Activated CD8-positive, alpha-beta T cell treated with anti-CD3 and anti-CD28 coated beads for 36 hours (primary cell): ENCODE measurements at places on chromosomes 3 and 15.

DNA sequence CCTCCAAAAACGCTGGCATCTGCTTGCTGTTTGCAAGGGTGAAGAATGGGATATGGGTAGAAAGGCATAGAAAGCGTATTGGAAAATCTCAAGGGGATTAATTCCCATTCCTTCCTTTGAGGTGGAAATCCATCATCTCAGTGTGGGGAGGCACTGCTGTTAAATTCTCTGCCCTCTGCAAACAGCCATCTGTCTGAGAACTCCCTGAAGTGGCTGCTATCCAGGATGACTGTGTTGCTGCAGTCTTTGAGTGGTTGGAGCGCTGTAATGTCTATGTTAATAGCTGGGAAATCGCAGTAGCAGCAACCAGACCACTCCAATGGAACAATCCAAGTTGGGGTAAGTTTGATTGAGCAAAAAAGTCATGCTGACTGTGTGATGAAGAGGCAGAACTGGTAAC lies 625.9 kb downstream of the NLGN1 start:
- no peaks in the 10 kb centered on the region for H3K27me3 ChIP-seq
- H3K27ac ChIP-seq, result no peak overlapping the region
- no peaks in the 10 kb centered on the region for H3K36me3 ChIP-seq
- H3K4me1 ChIP-seq, result no peaks in the 10 kb centered on the region

- DNase-seq, result no peak
- no peaks in the 10 kb centered on the region for H3K36me3 ChIP-seq
- H3K4me1 ChIP-seq, result peaks cover 2% of the 10 kb centered on the region
- H3K4me3 ChIP-seq, result no peak overlapping the region
- H3K27me3 ChIP-seq, result no peaks in the 10 kb centered on the region
Observed at GRCh38 chr3:12708584-12709192, 44.8 kb upstream of the RAF1 start.

GRCh38 chr3:105867712-105868430 lies 941 bp downstream of the CBLB start:
- no peaks in the 10 kb centered on the region for H3K27me3 ChIP-seq
- peaks cover 28% of the 10 kb centered on the region for H3K4me1 ChIP-seq
- no peak overlapping the region for H3K4me3 ChIP-seq
- DNase-seq, result no peak

DNA sequence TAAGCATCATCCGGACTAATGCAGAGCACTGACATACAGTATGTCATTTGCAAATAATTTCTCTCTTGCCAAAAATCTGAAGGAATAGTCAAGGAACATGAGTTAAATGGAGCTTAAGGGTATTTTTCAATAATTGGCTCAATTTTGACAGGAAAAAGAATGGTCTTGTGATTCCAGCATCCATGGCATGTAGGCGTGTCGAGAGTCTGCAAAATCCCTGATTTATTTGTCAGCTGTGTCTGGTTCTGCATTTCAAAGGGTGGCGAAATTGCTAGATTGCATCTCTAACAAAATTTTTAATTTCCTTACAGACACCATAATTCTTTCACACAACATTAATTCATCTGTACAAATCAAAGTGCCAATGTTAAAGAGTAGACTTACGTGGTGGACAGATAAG lies 65.4 kb upstream of the TBC1D23 start:
- no peak for DNase-seq
- H3K4me3 ChIP-seq, result no peak overlapping the region
- no peaks in the 10 kb centered on the region for H3K27me3 ChIP-seq

GRCh38 chr15:42059661-42060476 lies 34.5 kb downstream of the PLA2G4D start:
- peaks cover 7% of the 10 kb centered on the region for H3K4me1 ChIP-seq
- no peaks in the 10 kb centered on the region for H3K36me3 ChIP-seq
- peaks cover 30% of the 10 kb centered on the region for H3K27me3 ChIP-seq
- peak; percentile 84 for DNase-seq
- no peak overlapping the region for H3K4me3 ChIP-seq

DNA sequence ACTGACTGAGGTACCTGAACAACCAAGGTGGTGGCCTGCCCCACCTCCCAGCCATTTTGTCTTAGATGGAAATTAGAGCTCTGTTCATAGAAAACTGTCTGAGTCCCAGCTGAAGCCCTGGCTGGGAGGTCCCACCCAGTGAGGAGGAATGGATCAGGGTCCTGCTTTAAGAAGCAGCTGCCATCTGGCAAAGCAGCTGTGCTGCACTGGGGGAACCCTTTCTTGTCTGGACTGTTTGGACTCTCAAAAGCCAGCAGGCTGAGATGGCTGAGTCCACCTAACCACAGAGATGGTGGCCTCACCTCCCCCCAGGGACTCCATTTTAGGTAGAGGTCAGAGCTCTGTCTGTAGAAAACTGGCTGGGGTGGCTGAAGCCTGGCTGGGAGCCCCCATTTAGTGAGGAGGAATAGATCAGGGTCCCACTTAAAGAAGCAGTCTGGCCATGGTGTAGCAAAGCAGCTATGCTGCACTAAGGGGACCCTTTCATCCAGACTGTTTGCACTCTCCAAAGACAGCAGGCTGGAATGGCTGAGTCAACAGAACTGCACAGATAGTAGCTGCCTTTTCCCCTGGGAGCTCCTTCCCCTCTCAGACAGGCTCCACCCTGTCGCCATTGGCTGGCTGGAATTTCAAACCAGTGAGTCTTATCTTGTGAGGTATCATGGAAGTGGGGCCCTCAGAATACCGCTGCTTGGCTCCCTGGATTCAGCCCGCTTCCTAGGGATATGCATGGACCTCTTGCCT lies 116.9 kb downstream of the EPHA6 start:
- no peak overlapping the region for H3K27ac ChIP-seq
- H3K4me3 ChIP-seq, result no peak overlapping the region
- DNase-seq, result no peak
- no peaks in the 10 kb centered on the region for H3K4me1 ChIP-seq
- H3K36me3 ChIP-seq, result peaks cover 1% of the 10 kb centered on the region

DNA sequence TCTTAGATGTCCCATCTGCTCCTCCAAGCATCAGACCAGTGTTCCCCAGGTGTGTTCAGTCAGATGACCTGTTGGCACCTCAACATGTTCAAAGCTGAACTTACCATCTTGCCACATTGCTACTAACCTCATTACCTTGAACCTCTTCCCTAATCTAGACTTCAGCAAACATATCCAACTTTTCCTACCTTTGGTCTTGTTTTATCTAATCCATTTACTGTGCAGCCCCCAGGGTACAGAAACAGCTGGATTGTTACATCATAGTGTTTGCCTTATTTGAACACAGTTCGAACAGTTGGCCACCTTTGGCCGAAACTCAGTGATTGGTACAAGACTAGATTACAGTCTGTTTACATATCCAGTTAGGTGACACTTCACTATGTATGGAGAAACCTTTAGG lies 36.1 kb upstream of the MCF2L2 start:
- no peak overlapping the region for H3K27ac ChIP-seq
- H3K4me3 ChIP-seq, result no peak overlapping the region
- no peaks in the 10 kb centered on the region for H3K36me3 ChIP-seq
- H3K4me1 ChIP-seq, result peaks cover 15% of the 10 kb centered on the region
- no peak for DNase-seq

DNA sequence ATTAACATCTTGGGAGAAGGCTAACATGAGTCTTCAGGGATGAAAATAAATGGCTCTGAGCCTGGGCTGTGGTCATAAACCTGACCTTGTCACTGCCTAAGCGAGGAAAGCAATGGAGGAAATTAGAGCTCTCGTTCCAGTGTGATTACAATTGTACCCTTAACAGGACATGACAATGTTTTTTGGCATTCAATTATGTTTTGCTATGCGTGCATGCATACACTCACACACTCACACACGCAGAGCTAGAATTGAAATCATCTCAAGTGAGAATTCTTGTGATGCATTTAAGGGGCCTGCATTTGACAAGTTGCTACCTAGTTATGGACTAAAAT lies 24.1 kb downstream of the ZNF80 start:
- peaks cover 19% of the 10 kb centered on the region for H3K4me1 ChIP-seq
- no peak overlapping the region for H3K27ac ChIP-seq
- no peak for DNase-seq
- H3K27me3 ChIP-seq, result no peaks in the 10 kb centered on the region
- H3K4me3 ChIP-seq, result no peak overlapping the region
- H3K36me3 ChIP-seq, result peaks cover 3% of the 10 kb centered on the region

GRCh38 chr3:18222686-18223085 lies 202.5 kb downstream of the SATB1 start:
- no peaks in the 10 kb centered on the region for H3K27me3 ChIP-seq
- H3K4me1 ChIP-seq, result peaks cover 11% of the 10 kb centered on the region
- H3K27ac ChIP-seq, result no peak overlapping the region
- no peak for DNase-seq
- H3K4me3 ChIP-seq, result no peak overlapping the region

DNA sequence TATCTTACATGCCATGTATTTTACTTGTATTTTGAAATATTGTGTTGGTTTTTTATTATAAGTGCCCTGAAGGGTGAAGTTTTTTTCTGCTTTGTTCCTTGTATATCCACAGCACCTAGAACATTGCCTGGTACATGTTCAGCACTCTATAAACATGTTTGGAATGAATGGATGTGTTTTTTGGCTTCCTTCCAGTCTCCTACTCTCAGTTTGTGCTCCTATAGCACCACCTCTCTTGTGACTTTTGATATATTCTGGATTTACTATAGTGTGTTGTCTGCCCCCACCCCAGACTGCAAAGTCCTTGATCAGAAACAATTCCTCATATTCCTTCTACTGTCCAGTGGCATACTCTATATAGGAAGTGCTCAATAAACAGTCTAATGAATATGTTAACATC lies 60.6 kb downstream of the PLCL2 start:
- peaks cover 63% of the 10 kb centered on the region for H3K4me1 ChIP-seq
- H3K27me3 ChIP-seq, result no peaks in the 10 kb centered on the region
- no peak overlapping the region for H3K4me3 ChIP-seq
- DNase-seq, result no peak
- H3K27ac ChIP-seq, result no peak overlapping the region
- H3K36me3 ChIP-seq, result peaks cover 12% of the 10 kb centered on the region

DNA sequence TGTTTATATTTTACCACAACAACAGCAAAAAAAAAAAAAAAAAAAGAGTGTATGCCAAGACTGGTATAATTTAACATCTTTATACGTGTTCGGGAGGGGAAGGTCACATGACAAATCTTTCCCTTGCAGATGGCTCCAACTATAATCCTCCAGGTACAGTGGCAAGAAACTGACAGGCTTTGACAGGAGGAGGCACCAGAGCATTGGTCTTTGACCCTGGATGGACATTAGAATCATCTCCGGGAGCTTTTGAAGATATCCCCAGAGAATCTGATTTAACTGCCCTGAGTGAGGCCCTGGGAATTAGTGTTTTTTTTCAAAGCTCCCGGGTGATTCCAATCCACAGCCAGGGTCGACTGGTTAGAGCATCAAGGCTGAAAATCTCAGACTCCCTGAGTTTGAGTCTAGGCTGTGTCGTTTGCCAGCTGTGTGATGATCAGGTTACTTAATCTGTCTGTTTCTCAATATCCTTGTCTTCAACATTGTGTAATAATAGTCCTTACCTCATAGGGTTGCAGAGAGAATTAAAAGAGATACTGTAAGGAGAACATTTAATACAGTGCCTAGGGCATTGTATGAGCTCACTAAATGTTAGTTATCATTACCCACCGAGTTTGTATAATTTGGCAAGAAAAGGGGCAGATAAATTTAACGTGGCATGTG lies 8.9 kb upstream of the SEMA5B start:
- no peaks in the 10 kb centered on the region for H3K36me3 ChIP-seq
- H3K27me3 ChIP-seq, result peaks cover 39% of the 10 kb centered on the region
- H3K4me3 ChIP-seq, result no peak overlapping the region
- no peaks in the 10 kb centered on the region for H3K4me1 ChIP-seq
- no peak overlapping the region for H3K27ac ChIP-seq
- no peak for DNase-seq

GRCh38 chr3:17354341-17354740 lies 388.1 kb downstream of the TBC1D5 start:
- DNase-seq, result no peak
- H3K27me3 ChIP-seq, result no peaks in the 10 kb centered on the region

DNA sequence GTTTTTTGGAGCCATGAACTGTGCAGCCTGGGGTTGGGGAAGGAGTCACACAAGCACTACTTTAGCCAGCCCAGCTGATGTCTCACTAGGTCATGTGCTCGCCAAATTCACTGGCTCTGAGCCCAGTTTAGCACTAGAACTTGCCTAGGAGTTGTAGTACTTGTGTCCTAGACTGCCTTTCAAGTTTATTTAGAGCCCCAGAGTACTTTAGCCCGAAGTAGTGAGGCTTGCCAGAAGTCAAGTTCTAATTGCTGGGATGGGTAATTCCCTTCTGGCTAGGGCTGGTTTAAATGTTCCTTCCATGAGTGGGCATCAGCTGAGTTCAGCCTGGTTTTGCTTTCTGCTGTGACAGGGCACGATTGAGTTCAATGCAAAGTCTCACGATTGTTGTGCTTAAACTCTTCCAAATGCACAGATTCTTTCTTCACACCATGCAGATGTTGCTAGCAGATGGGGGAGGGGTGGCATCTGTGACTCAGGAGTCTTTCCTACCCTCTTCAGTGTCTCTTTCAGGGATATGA lies 228.2 kb upstream of the ZPLD1 start:
- peaks cover 1% of the 10 kb centered on the region for H3K27me3 ChIP-seq
- no peak for DNase-seq
- no peaks in the 10 kb centered on the region for H3K4me1 ChIP-seq

GRCh38 chr3:4693620-4694019 lies 200.5 kb downstream of the ITPR1 start:
- no peaks in the 10 kb centered on the region for H3K4me1 ChIP-seq
- no peak overlapping the region for H3K27ac ChIP-seq
- DNase-seq, result no peak
- no peak overlapping the region for H3K4me3 ChIP-seq
- peaks cover 34% of the 10 kb centered on the region for H3K36me3 ChIP-seq

DNA sequence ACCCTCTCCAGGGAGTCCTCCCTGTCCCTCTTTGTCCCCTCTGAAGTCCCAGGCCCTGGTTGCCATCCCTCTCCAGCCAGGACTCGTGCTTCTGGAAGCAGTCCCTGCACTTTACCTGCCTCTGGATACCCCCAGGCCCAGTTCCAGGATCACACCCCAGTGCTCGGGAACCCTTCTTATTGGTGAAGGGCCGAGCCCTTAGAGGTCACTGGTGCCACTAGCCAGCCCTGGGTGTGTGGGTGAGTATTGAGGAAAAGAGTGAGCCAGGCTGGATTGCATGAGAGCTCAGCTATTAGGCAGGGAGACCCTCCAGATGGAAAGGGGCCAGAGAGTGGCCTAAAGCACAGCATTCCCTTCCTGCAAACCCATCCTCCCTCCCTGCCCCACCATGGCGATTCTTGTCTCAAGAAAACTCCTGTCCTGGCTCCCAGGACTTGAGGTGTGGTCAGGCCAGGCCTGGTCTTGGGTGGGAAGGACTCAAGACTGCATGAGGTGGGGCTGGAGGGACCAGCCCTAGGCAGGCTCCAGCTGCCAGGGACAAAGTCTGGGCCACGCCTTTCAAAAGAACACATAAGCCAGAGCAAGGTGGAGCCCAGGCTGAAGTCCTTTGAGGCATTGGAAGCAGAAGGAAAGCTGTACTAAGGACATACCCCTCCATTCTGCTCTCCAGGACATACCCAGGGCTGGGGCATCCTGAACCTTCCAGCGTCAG lies 4.8 kb upstream of the PHGR1 start:
- DNase-seq, result no peak
- H3K27me3 ChIP-seq, result no peaks in the 10 kb centered on the region
- no peak overlapping the region for H3K27ac ChIP-seq
- no peaks in the 10 kb centered on the region for H3K4me1 ChIP-seq
